Activated CD8-positive, alpha-beta memory T cell treated with anti-CD3 and anti-CD28 coated beads for 1 hour (primary cell): ENCODE measurements at places on chromosomes 2 and 18.

DNA sequence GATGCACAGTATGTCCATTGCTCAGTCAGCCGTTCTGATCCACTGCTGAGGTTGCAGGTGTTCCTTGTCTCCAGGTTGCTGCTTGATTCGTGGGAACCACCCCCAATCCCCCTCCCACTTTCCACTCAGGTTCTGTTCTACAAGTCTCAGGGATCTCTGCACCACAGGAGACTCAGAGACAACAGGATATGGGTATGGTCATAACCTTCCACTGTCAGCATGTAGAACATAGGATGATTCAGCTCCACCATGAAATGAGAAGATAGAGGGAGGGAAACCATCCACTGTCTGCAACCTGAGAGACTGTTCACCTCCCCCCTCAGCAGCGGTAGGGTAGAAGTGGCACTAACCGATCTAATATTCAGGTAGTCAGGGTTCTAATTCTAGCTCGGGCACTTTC lies 19.0 kb upstream of the KLF7 start:
- no peak for DNase-seq

DNA sequence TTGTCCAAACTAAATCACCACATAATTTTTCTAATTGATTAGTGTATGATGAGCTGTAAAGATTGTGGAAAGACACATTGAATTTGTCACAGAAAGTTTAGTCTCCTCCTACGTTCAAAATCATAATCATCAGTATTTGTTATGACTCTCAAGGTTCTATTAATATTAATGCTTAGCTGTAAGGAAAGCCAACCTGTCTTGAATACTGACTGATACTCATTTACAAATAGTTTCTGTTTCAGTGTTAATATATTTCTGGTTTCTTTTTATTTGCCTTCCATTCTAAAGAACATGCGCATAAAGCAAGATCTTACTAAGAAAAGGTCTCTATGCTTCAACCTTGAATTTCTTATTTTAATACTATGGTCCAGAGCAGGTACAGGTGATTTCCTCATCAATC lies 55.1 kb downstream of the CPS1 start:
- DNase-seq: no peak

GRCh38 chr2:208990716-208991115 lies 433.1 kb upstream of the MAP2 start:
- DNase-seq: no peak

DNA sequence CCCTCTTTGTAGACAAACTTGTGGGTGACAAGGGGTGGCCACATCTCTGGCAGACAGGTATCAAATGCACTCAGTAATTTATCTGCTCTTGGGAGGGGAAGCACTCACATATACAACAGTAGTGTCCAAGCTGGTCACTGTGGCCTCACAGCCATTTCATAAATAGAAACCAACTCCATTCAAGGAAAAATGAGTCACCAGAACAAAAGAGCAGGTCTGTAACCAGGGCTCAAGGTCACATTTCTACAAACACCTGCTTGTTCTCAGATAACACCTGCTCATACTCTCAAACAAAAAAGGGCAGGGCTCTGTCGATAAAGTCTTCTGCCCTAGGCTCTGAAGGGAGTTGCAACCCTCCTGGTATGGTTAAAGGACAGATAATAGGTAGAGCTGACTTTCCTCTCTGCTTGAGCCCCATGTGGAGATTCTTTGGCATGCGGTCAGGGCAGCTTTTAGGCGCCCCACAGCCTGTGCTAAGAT lies 459.0 kb downstream of the BCL11A start:
- no peak for DNase-seq

- DNase-seq: no peak
Observed at GRCh38 chr2:38016219-38016618, 59.7 kb downstream of the CYP1B1 start.

DNA sequence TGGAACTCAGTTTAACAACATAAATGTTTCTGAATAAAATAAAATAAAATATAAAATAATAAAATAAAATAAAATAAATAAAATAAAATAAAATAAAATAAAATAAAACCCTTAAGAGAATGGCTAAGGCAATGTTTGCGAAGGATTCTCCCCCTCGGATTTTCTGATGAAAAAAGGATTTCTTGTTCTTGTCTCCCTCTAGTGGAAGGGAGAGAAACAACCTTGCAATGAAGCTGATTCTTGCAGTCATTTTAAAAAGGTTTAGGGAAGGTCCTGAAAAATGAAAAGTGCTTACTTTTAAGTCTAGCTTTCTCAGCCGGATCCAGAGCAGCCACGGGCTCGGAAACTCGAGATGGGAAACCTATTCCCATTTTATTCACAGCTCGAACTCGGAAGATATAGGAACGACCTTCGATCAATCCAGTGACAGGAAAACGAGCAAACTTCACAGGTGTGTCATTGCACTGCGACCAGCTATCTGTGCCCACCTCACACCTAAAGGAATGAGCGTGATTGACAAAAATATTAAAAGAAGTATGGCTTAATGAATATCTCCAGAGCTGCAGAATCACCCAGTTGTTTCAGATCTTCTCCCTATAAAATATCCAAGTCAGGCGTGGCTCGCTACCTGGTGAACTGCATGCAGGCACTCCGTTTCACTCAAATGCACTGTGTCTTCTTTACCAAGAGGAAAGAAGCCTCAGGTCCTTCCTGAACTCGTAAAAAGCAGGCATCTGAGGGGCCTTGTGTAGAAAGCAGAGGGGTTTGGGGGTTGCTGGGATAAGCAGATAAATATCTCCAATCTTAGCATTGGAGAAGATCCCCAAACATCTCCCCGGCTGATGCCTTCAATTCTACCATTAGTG lies 68.1 kb downstream of the MYOM1 start:
- no peak for DNase-seq

DNA sequence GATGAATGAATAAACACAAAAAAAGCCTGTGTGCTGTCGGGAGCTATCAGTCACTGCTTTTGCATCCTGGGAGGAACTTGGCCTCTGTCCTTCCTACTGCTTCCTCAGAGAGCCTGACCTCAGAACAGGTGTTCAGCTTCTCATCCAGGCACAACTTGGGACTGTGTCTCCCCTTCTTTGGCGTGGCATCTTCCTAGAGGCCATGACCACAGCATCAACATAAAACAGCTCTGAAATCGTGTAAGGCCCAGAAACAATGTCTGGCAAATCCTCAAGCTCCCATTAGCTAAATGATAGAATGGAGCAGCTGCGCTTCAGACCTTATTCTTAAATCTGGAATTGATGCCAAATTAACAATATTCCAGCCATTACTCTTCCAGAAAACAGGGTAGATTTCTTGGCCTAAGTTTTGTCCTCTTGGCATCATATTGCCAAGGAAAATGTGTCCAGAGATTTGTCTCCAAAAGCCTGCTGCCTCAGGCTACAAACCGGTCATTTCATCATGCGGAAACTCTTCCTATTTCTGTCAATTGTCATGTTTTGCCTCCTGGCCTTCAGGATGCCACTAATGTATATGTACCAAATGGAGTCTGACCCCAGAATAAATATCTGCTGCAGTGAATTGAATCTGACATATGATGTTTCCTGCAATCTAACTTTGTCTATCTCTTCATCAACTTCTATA lies 53.2 kb upstream of the RAB27B start:
- no peak for DNase-seq

DNA sequence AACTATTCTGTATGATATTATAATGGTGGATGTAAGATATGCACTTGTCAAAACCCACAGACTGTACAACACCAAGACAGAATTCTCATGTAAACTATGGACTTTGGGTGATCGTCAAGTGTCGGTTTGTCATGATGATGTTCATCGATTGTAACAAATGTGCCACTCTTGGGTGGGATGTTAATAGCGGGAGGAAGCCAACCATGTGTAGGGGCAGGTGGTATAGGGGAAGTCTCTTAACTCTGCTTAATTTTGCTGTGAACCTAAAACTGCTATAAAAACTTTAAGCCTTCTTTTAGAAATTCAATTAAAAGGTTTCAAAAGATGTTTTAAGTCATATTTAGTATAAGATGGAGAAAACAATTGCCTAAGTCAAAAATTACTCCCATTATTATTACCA lies 139.0 kb downstream of the ANKRD44 start:
- DNase-seq: no peak

DNA sequence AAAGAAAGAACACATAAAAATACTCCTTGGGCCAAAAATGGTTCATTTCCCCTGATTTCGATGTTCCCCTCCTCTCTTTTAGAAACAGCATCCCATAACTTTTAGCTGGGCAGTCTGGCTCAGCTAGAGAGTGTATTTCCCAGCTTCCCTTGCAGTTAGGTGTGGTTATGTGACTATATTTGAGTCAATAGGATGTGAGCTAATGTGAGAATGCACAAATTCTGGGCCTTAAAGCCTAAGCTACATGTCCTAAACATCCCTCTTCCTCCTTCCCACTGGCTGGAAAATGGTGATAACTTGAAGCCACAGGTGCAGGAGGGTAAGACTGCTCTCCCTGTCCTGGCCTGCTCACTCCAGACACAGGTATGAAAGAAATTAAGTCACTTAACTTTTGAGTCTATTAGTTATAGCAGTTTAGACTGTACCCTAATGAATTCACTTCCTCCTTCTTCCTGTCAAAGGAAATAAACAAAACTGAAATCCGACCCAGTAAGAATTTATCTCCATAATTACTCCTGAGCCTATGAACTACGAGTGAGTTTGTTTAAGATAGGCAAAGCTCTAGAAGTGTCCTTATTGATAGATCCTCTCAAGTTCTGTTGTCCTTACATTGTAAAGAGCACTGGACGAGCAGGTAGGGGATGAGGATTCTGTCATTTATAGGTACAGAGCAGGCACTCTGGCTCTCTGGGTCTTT lies 177.6 kb downstream of the MTX2 start:
- no peak for DNase-seq

- DNase-seq: no peak
Observed at GRCh38 chr2:26465266-26465925, 12.5 kb downstream of the OTOF start.

DNA sequence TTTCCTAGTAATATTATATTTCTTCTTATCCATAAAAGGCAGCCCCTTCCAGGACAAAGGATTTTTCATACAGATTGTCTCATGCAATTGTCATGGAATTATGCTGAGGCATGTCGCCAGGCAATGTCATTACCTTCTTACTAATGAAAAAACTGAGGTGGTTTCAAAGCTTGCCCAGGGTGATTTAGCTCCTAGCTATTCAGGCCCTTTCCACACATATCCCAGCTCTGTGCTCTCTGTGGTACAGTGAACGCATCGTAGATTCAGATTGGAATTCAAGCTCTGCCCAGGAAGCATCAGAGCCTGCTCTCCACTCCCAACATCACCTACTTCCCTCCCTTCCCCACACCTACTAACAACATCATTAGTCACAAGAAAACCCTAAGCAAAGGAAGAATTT lies 60.1 kb downstream of the ATP8B1 start:
- DNase-seq: no peak

GRCh38 chr18:59971871-59972428 lies 72.2 kb downstream of the PMAIP1 start:
- no peak for DNase-seq

DNA sequence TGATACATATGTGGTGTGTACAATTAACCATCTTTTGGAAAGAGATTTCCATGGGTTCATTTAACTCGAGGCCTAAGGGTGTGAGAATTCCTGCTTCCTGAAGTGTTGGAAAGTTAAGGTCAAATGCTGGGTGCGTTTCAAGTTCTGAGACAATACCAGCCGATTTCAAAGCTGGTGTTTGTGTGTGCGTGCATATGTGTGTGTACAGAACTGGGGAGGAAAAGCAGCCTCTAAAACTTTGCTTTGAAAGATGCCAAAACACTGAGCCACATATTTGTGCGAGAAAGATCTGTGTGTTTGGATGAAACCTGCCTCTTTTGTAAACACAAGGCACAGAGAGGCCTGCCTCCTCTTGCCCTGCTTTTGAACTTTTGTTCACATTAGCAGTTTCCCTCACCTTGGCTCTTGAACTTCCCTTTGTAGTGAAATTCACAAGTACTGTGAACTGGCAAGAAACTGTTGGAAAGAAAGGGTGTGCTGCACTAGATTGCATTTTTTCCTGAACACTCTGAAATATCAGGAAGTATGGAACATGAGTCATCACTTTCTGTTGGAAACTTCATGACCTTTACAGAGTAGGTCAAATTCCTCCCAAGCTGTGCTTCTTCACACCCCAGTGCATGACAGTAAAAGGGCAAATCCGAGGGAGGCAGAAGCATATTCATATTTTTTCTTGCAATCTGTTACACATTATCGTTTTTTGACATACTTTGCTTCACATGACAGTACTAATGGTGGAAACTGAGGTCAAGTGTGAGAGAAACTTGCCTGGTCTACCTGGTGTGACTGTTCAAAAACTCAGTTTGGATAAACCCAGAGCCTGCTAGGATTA lies 20.0 kb upstream of the CAVIN2 start:
- no peak for DNase-seq

DNA sequence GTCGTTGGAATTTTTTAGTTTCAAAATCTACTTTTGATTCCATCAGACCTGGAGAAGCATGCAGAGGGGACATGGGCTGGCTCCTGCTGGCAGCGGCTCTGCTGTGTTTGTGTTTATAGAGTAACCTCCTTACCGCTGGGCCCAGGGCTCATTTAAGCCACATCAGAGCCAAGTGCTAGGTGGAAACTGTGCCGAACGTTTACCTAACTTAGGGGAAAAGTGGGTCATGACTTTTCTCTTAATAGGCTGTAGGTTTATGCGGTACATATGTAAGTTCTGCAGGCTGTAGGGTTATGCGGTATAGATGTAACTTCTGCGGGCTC lies 17.7 kb downstream of the CNDP2 start:
- DNase-seq: no peak

GRCh38 chr2:110863726-110864125 lies 131.4 kb downstream of the ACOXL start:
- DNase-seq: no peak

GRCh38 chr2:170812710-170813600 lies 3.7 kb upstream of the GAD1 start:
- no peak for DNase-seq

- DNase-seq: no peak
Observed at GRCh38 chr2:121902171-121902591, 146.7 kb downstream of the TSN start.

DNA sequence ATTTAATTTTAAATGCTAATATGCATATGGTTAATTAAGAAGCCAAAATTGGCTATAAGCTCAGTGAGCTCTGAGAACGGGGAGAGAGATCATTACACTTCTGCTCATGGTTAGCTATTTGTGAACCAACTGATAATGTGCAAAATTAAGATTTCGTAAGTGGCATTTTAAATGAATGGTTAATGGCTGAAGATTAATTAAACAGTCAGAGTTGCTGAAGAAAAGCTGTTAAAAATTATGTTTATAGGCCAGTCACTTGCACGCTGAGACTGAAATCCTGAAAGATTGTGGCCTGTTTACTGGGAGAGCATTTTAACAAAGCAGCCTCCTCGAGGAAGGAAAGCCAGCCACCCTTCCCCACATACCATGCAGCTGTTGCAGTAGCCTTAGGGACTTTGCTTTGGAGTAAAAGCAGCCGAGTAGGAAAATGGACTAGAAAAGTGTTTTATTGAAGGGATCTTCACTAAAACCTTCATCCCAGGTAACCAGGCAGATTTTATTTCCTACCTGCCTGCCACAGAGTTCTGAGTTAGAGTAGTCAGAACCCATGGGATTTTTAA lies 218.8 kb upstream of the NRP2 start:
- no peak for DNase-seq

- DNase-seq: no peak
Observed at GRCh38 chr2:232368311-232368731, 10.2 kb upstream of the ALPP start.
